Mesenteric fat pad (tissue), 1 donor: ENCODE measurements at places on chromosomes 7 and 10. TPM values are rescaled to one million over a fixed set of nuclear protein-coding genes. Genes with fewer than 3 reads are reported as not detected.

DNA sequence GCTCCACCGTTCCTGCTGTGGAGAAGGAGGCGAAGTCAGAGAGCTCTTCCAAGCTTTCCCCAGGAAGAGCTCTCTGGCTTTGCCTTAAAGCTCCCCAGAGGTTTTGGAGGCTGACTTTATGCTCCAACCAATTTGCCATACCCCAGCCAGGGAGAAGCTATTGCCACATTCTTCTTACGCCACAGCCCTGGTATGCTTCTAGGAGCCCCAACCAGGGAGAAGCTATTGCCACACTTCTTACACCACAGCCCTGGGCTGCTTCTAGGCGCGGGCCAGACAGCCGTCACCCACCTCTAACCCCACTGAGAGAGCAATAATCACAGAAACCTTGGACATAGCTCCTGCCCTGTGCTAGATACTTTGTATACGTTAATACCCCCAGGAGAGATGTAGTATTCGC lies 951 bp downstream of the ELOVL3 start:
- no peak for DNase-seq

Gene RBM20
- 4.6 TPM for total RNA-seq

Gene TYSND1
- 22.2 TPM for total RNA-seq

Gene ABCC2
- 2.8 TPM for total RNA-seq

DNA sequence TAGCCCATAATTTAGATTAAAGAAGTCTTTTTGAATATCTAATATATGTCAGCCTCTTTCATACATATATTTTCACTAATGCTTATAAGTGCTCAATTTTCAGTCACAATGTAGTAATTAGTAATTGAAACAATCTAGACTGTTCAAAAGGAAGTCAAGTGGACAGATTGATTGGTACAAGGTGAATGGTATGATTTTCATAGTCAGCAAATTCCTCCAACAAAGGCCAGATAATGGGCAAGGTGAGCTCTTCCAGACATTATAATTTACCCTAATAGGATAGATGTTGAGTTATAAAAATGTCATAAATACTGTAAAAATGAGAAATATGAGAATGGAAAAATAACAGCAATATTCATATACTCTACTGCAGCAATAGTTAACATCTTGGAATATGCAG lies 44.4 kb upstream of the OPN4 start:
- no peak for DNase-seq

GRCh38 chr10:969473-970150 lies 18.6 kb upstream of the GTPBP4 start:
- peak; percentile 69 for DNase-seq

DNA sequence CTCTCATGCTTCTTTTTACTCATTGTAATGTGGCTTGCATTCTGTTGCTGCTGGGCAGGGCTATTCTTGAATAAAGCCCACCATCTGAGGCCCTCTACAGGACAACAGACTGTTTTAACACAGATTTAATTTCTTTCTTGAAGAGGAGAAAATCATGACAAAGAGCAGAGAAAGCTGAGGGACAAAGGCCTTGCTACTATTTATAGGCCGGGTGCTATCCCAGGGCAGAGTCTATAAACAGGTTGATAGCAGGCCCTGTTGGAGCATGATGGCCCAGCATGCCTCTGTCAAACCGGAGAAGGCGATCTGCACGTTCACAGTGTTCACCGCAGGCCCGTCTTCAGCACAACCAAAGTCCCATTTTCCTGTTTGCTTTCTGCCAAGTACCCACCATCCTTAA lies 3.0 kb downstream of the VIPR2 start:
- DNase-seq: no peak

Gene ZNF853
- total RNA-seq: 4.1 TPM

Gene HTR7
- total RNA-seq: 0.74 TPM

GRCh38 chr10:86536294-86536861 lies 14.8 kb upstream of the WAPL start:
- peak; percentile 88 for DNase-seq

- DNase-seq: no peak
Observed at GRCh38 chr10:71005337-71006305, 117.3 kb upstream of the PCBD1 start.

DNA sequence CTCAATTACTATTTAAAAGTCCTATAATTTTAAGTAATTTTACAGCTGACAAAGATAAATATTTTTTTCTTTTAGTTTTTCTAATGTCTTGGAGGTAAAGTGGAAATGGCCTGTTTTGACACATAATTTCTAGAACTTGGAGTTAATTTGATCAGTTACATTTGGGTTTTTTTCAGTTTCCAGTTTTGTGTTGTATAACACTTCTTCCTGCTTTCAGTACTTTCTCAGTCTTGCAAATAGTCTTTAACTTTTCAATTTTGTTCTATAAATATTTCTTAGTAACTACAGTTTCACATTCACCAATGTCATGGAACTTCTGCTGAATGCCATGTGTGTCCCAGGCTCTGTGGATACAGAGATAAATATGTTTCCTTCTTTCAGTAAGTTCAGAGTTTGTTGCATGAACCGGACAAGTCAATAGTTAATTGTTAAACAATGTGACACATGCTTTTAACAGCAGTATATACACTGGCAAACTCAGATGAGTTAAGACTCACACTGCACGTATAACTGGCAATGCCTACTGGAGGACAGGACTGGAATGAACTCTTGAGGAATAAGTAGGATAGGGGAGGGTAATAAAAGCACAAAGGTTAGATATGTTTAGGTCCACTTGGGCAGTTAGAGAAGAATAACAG lies 4.6 kb downstream of the SHOC2 start:
- no peak for DNase-seq

Gene PHKG1
- 2.8 TPM for total RNA-seq

Gene STMP1
- total RNA-seq: 21.1 TPM

Gene RTKN2
- total RNA-seq: 0.06 TPM

DNA sequence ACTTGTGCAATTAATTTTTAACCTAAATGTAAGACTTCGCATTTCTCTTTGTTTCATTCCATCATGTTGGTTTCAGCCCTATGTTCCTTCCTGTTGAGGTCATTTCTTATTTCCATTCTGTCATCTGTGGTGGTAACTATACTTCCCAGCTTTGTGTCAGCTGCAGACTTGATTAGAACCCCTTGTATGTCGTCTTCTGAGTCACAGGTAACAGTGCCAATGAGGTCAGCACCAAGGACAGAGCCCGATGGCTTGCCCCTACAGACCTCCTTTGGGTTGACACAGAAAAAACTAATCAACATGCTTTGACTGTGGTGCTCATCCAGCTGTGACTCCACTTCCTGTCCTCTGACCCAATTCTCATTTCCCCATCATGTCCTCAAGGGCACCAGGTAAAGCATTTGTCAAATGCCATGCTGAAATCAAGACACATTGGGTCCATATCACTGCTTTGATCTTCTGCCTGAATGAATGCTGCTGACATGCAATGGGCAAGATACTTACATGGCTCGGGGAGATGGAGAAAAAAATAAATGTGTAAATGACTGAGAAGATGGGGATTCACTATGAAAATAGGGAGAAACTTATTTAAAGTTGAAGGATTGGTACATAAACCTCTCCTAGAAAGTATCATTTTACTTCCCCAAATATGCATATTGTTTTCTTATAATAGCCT lies 25.6 kb upstream of the CRTAC1 start:
- no peak for DNase-seq

Gene COA1
- 42.9 TPM for total RNA-seq

DNA sequence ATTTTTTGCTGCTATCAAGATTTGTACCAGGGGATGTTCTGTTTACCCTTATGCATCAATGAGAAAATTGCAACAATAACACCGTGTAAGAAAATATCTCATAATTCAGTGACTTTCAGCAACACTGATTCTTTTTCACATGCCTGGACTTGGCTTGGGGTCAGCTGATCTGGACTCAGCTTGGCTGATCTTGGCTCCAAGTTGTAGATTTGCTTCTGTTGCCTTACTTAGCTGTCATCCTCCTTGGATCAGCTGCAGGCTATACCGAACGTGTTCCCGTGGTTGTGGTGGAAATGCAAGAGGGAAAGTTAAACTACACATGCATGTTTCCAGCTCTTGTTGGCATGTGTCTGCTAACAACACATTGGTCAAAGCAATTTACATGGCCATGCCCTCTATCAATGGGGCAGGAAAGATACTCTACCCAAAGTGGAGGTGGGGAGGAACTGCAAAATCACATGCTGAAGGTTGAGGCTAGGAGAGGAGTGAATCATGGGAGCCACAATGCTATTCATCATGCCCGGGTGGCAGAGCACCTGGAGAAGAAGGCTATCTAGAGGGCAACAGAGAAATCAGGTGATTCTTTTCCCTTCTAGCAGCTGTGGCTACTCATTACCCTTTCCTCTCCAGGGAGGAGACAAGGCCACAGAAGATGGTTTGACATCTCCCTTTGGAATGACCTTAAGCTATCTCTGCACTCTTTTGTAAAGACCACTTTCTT lies 1276.3 kb upstream of the AUTS2 start:
- DNase-seq: no peak

Gene PON3
- total RNA-seq: 2.7 TPM

Gene RAMP3
- total RNA-seq: 49.2 TPM

GRCh38 chr10:110700947-110701616 lies 56.9 kb downstream of the RBM20 start:
- DNase-seq: no peak

DNA sequence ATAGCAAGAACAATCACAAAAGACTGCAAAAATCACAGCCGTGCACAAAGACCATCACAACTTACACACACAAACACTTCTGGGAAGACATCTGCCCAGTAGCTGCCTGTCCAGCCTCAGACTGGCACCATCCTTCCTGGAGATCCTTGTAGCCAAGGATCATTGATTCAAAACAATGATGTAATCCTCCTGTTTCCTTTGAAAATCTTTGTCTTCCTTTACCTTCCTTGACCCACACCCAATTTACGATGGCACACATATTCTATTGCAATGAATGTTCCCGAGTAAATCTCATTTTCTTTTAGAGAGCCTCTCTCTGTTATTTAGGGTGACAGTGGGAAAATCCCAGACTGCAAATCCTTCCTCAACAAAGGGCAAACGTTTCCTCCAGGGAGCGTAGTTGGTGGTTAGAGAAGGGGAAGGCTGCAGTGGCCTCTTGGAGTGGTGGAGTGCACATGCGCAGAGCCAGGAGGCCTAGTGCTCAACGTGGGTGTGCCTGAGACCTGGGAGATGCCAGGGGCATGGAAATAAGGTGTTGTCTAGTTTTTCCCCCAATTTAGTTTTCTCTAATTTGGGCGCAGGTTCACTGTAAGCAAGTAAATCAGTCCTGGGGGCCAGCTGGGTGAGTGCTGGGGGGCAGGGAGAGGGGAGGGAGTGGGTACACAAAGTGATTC lies 3.1 kb upstream of the INPP5A start:
- no peak for DNase-seq

- DNase-seq: no peak
Observed at GRCh38 chr10:43880160-43880559, 231.5 kb upstream of the ZNF32 start.

Gene SFXN3
- 46.5 TPM for total RNA-seq

DNA sequence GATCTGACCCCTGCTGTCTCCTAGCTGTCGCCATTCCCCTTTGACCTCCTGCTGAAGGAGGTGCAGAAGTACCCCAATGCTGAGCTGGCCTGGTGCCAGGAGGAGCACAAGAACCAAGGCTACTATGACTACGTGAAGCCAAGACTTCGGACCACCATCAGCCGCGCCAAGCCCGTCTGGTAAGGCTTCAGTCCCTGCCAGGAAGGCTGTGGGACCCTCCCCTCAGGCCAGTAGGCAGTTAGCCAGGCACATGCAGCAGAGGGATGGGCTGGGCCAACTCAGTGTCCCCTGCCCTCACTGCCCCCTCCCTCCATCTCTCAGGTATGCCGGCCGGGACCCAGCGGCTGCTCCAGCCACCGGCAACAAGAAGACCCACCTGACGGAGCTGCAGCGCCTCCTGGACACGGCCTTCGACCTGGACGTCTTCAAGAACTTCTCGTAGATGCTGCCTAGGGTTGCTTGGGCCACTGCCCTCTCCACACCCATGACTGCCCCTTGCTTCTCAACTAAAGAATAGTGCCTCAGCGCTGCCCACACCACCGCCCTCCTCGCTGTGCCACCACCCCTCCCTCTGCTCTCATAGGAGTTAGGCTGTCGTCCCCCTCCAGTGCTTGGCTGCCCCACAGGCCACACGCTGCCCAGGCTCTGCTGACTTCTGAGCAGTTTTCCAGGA lies 41.0 kb upstream of the ZMIZ2 start:
- DNase-seq: no peak

GRCh38 chr10:100229819-100230422 lies 525 bp upstream of the CHUK start:
- no peak for DNase-seq

Gene LIPK
- not detected for total RNA-seq

DNA sequence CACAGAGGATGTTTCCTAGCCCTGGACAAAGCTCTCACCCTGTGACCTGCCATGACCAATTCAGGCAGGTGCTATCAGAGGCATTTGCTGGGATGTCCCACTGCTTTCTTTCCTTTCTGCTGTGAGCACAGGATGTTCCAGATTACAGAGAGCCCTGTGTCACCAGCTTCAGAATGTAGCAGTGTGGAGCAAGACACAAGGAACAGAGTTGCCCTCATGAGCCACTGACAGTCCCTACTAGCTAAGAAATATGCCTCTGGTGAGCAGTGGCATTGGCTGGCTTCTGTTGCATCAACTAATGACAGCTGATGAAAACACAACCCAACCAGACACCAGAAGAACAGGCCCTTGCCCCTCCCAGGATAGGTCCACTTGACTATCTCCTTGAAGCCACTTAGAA lies 337.2 kb downstream of the TNS3 start:
- no peak for DNase-seq

DNA sequence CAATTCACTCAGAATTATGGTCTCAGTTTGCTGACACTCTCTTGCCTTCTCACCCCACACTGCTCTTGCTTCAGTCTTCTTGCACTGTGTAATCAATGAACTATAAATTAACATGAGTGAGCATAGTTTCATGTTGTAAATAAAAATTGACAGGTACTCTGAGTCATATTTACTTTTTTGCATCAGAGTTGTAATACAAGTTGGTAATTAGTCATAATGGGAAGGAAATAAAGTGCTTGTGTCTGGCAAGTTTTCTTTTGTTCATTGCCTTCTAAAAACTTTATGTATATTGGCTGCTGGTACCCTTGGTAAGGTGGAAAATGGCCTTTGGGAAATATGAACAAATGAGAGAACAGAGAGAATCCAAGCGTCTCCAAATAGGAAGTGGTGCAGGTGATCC lies 169.3 kb upstream of the MAGI2 start:
- no peak for DNase-seq

GRCh38 chr10:5915451-5915850 lies 25.4 kb downstream of the FBH1 start:
- DNase-seq: no peak

DNA sequence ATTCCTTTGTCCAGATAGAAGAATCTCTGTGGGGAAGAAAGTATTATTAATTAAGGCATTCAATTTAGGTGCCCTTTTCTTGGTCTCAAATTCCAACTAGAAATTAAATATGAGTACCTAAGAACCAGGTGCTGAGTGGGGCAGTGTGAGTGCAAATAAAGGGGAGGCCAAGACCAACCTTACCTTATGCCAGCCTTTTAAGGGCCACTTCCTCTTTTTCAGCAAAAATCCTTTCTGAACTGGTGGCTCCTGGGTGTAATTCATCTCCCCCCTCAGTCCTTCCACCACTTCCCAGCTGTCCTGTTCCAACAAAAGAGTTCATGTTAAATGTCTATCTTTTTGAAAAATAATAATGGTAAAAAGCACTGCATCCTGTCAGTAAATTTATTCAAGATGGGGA lies 108.2 kb downstream of the OSBPL3 start:
- DNase-seq: no peak

- peak; percentile 72 for DNase-seq
Observed at GRCh38 chr7:2023877-2024566, 208.7 kb downstream of the MAD1L1 start.

Gene AKR1C4
- total RNA-seq: not detected

- DNase-seq: peak; percentile 67
Observed at GRCh38 chr7:101589976-101590662, 39.0 kb downstream of the MYL10 start.

Gene IQUB
- total RNA-seq: 0.10 TPM
